Globus pallidus (tissue), 1 donor: ENCODE measurements at places on chromosomes 6 and 20.
A peak's percentile ranks its signal among the peaks of the same experiment; 100 is the strongest.

DNA sequence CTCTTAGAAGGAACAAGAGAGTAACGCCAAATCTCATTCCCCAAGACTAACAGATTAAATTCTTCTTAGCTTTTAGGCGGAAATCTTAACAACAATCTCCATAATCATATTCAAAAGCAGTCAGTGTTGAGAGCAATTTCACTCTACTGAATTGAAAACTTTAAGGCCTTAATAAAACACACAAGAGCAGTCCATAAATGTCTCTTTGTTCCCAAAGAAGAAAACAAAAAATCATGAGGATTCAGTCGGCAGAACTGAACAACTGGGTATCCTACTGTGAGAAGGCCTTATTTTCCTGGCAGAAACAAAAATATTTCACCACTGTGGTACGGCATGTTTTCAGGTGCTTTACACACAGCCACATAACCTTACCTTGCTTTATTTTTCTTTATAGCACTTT, 14.4 kb downstream of the ABHD12 start:
- DNase-seq = peak; percentile 76

DNA sequence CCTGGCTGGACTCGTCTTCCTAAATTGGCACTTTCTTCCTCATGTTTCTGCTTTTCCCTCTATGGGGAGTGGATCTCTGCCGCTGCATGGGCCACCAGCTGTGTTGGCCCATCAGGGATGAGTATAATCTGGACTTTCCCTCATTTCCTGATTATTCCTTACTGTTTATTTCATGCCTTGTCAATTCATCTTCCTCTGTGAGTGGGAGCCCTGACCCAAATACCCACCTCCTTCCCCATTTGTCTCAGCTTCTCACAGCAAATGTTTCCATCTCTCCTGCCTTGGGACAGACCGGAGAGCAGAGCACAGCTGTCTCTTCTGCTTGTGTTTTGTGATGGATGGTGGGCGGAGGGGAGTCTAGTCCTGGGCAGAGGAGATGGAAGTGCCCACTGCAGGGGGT, 212.7 kb downstream of the UST start:
- no peak for DNase-seq

GRCh38 chr6:158021814-158022748, 40.4 kb downstream of the SYNJ2 start:
- DNase-seq = no peak

GRCh38 chr6:18072841-18073240, 49.6 kb downstream of the NHLRC1 start:
- DNase-seq = no peak

- DNase-seq = no peak
Observed at GRCh38 chr20:44001667-44002596, 87.3 kb downstream of the TOX2 start.

DNA sequence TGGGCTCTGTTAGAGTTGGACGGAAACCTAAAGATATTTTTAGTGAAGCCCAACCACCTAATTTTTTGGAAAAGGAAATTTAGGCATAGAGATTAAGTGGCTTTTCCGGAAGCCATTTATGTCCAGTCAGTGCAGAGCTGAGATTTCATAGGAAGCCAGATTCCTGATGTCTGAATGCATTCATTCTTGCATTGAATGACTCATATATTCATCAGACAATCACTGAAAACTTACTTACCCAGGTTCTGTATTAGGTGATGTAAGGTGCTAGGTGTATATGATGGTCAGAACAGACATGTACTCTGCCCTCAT, 4.1 kb downstream of the SH3BGRL2 start:
- no peak for DNase-seq

- peak; percentile 60 for DNase-seq
Observed at GRCh38 chr20:51766994-51767866, 960 bp downstream of the ATP9A start.

DNA sequence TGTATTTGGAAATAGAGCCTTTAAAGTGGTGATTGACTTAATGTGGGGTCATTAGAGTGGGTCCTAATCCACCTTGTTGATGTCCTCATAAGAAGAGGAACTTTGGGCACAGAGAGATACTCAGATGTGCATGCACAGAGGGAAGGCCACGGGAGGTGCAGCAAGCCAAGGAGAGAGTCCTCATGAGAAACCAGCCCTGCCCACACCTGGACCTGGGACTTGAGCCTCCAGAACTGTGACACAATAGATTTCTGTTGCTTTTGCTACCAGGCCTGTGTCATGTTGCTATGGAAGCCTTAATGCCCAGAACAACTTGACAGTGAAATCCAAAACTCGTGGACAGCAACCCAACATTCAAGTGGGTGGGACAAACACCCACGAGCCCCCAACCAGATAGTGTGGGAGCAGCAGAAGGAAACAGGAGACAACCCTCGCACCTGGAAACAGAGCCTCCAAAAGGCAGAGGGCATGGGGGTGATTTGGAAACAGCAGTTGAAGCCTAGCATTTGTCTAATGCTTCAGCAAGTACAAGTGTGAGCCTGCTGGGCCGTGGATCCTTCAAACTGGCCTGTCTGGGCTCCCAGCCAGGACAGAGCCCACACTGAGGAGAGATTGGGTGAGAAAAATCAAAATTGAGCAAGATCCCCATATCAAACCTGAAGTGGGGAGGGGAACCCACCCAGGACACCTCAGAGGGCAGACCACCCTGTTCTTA, 201.0 kb upstream of the CST7 start:
- no peak for DNase-seq

- no peak for DNase-seq
Observed at GRCh38 chr20:49684335-49684997, 29.2 kb downstream of the B4GALT5 start.

- no peak for DNase-seq
Observed at GRCh38 chr6:31821301-31822035, 6.1 kb upstream of the HSPA1B start.

DNA sequence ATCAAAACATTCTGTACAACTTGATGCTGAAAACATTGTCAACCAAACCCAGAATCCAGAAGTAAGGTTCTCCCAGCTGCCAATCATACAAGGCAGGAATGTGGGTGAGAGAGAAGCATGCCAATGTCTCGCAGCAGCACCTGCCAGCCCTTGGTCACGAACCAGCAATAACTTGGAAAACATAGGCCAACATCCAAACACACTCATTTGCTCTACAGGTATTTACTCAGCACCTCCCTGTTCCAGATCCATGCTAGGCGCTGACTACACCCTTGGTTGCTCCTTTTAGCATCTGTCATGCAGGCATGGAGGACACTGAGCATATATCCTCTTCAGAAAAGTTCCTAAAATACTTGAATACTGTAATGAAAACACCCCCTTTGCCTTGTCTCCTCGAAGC, 63.6 kb downstream of the FAXC start:
- DNase-seq = no peak

DNA sequence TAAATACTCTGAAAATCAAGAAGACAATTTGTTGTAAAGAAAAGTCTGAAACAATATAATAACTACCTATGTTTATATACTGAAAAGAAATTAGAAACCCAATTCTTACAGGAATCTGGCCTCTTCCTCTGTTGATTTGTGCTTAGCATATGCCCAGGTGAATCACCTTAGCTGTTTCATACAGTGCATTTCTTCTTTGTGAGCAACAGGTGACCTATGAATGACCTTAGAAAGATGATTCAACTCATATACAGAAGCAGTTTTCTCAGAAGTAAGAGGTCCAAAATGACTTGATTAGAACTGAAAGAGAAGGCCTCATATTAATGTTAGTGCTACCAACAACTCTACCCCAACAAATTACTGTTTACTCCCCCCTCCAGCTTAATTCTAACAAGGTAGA, 419.5 kb upstream of the ID4 start:
- DNase-seq = no peak

DNA sequence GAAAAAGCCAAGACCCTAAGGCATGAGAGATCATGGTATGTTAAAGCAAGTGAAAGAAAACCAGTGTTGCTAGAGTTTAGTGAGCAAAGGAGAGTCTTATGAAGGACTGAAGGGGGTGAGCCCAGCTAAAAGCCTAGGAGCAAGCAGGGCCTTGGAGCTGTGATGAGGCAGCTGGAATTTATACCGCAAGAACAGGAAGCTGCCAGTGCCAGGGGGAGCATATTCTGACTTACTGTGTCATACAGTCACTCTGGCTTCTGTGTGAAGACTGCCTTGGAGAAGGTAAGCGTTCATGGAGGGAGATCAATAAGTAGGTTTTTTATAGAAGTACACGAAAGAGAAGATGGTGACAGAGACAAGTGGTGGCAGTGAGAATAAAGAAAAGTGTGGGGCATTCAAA, 308.9 kb upstream of the THEMIS start:
- DNase-seq = no peak

GRCh38 chr6:113458368-113459010, 398.7 kb upstream of the MARCKS start:
- DNase-seq = no peak
